NCI-H2029 treated with DMSO at 0.1 percent for 48 hours (cell line): ENCODE measurements at places on chromosomes 1 and 21.

- peak; percentile 46 for DNase-seq
These were observed 300.0 kb downstream of the RRAGC start for GRCh38 chr1:38559446-38560165.

GRCh38 chr1:150987924-150988323, 5.8 kb downstream of the ANXA9 start:
- no peak for DNase-seq

DNA sequence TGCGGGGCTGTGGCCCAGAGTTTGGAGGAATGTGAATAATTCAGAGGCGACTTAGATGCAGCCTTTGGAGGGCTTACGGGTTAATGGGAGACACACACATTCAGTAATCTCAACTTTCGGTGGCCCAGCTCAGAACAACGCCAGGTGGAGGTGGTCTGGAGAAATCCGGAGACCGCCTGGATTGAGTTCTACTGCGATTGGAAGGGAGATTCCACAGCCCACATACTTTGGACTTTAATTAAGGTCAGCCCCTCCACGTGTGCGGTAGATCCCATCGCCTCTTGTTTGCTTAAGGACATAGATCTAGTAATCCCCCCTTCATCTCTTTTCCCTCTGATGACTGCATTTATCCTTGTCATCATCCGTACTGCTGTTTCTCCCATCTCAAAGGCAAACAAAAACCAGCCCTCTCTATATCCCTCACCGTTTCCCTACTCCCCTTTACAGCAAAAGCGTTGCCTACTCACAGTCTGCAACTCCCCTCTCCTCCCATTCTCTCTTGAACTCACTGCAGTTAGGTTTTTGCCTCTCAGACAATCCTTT, 720 bp upstream of the BSDC1 start:
- peak; percentile 16 for DNase-seq

GRCh38 chr1:94550396-94550795, 8.8 kb upstream of the F3 start:
- no peak for DNase-seq

GRCh38 chr1:9872430-9873165, 37.5 kb downstream of the CTNNBIP1 start:
- no peak for DNase-seq

DNA sequence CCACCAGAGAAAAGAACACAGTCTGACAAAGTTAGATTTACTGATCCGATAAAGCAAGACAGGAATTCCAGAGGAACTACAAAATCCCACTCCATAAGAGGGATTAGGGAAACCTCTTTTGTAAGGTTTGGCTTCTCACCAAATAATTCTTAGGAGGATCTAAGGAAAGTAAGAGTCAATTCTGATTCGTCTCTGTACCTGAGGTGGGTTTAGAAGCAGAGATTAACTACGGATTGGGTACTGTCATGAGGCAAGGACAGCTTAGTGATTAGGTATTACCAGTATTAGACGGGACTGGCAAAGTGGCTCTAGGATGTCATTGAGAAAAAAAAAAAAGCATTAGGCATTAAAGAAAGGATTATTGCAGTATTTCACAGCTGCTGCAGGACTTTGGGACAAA, 371.7 kb upstream of the BRINP3 start:
- DNase-seq: no peak

GRCh38 chr1:191929383-191929782, 228.9 kb upstream of the RGS18 start:
- no peak for DNase-seq

DNA sequence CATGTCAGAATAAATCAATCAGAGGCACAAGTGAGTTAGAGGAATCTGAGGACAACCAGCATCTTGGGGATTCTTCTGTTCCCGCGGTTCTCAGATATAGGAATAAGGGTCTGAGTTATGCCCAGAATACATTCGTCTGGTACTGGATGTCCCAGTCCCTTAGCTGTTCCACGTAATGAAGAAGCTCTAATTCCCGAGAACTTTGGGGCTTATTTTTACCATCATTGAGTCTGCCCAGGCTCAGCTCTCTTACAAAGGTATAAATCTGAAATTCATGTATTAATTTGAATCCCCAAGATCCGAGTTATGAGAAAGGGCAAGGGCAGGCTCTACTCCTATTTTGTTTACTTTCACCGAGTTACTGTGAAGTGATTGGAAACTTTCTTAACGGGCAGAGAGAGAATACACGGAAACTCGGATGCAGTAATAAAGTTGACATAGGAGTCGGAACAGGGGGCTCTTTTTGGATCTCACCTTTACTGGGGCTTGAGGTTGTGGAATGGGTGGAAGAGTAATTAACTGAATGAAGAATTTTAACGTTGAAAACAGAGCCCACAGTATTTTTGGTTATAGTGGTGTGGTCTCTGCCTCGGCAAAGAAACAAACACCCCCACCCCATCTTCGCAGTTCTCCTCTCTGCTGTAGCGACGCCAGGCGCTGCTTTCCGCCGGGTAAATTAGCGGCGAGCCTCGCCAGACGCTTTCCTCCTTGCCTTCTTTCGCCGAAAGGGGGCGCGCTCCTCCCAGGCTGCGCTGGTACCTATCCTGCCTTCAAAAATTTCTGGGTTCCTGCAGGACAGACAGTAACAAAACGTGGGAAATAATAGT, 7.1 kb downstream of the PRRX1 start:
- DNase-seq: no peak

DNA sequence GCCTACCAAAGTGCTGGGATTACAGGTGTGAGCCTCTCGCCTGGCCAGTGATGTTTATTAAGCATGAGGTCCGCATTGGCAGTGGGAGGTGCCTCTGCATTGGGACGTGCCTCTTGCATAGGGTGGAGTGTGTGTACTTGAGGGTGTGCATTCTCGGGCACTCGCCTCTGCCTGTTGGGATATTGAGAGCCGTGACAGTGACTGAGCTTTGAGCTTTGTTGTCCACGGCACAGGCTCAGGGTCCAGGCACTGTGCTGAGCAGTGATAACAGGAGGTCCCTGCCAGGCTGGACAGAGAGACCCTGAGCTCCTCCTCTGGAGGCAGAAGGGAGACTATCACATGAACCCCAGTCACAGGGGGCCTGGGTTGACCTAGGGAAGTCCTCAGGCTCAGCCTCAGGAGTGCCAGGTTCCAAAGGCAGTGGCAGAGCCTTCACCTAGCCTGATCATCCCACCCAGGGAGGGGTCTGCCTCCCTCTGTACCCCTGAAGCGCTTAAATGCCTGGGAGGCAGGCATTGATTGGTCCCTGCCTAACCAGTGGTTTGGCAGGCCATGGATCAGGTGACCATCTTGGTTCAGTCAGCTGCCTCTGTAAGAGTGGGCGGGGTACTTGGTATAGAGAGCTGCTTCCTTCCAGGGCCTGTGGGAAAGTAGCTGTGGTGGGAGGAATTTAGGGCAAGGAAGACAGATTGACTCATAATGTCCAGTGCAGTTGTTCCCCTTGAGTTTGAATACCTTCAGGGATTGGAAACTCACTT, 213.8 kb upstream of the TMEM51 start:
- DNase-seq: no peak

DNA sequence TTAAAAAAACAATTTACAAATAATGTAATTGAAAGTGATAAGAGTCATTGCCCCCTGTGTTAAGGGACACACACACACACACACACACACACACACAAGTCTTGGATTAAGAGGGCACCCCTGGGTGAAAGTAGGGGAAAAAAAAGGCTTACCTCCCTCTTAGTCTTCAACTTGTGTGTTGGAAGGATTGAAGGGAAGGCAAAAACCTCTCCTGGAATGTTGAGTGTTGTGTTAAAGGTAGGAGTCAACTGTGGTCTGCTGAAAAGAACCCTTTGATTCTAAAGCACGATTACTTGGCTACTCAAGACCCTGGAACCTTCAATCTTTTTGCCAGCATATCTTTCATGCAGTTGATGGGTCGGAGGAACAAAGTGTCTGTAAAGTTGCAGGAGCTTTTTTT, 6.4 kb downstream of the PBX1 start:
- DNase-seq: no peak

GRCh38 chr1:116460261-116460660, 87.2 kb downstream of the ATP1A1 start:
- no peak for DNase-seq

- DNase-seq: no peak
These were observed 836.1 kb upstream of the ADAMTS5 start for GRCh38 chr21:27802816-27803475.

- DNase-seq: no peak
These were observed 680.3 kb downstream of the LRRIQ3 start for GRCh38 chr1:73517603-73518191.

DNA sequence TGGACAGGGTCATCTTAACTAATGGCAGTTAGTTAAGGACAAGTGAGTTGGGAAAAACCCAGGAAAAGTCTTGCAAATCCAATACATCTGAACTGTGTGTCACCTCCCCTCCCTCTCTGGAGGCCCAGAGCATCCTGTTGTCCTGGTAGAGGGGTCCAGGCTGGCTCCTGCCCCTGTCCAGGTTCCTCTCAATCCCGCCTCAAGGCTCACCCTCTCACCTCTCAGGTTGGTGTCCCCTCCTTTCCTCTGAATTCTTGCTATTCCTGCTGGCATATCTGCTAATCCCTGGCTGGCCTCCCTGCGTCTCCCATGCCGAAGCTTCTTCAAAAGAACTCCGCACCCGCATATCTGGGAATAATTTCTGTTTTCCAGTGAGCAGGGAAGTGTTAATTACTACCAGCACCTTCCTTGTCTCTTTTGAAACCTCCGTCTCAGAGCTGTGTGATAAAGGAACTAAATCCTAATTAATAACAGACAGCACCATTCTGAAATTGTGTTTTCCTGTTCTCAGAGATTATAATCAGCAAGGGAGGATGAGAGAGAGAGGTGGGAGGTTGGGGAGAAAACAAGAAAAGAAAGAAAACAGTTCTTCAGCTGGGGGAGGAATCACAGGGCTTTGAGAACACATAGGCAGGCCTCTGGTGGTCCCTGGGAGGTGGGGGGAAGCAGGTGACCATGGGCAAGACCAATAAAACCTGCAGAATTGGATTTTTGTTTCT, 568.0 kb downstream of the PTPRU start:
- no peak for DNase-seq

DNA sequence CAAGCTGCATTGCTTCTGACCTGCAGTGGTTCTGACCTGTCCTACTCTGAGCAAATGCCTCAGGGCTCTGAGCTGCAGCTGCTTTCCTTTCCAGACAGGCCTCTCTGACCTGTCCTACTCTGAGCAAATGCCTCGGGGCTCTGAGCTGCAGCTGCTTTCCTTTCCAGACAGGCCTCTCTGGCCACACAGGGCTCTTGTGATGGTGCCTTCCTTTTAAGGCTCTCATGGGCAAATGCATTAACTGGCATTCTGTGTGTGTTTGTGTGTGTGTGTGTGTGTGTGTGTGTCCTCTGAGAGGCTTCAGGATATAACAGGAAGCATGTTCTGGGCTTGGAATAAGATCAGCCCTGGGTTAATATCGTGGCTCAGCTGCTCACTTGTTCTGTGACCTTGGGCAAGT, 131.3 kb downstream of the NTPCR start:
- DNase-seq: no peak

DNA sequence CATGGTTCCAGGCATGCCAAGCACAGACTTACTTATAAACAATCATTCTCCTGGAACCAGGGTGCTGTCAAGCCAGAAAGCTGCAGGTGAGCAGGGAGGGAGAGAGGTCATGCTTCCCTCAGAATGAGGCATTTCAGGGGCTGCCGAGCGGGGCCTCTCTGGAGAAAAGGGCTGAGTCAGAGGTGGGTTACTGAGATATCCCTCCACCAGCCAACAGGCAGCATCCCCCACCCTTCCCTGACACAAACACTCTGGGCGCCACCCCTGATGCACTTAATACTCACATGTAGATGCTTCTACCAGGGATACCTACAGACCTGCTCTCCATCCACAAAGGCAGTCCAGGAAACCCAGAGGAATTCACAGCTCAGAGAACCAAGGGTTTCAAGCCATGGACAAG, 13.1 kb downstream of the STK40 start:
- DNase-seq: no peak

DNA sequence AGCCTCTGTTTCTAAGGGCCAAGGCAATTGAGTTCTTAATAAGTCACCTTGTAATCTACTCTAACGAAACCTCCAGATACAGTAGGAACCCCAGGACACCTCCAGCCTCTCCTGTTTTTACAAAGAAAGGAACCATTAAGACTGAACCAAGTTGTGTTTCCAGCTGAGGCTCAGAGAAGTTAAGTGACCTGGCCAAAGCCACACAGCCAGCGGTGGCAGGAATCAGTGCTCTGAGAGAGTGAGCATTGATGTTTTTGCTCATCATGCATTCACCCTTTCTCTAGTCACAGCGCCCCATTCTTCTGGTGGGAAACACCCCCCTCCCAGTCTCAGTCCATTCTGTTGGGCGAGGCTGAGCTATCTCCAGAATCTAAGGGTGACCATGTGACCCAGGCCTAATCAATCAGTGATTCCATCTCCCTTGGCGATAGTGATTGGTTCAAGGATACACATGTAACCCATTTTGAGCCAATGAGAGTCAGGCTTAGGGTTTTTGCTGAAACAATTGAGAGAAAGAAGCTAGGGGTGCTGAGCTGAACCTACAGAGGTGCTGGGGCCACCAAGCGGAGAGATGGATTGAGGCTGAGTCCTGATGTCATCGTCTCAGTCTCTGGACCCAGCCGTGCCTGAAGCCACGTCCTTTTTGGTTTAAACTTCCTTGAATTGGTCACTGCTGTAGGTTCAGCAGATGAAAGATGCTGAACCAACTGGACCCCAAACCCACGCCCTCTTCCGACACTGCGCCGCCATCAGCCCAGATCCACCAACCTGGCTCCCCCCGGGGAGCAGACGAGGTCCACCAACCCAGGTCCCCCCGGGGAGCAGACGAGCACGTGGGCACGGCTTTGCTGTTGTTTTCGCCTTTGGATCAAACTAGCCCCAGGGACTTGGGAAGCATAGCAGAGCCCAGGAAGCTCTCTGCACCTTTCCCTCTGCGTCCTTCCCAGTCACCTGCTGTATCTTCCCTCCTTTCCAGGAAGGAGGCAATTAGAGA, 28.0 kb upstream of the RERE start:
- no peak for DNase-seq

- DNase-seq: no peak
These were observed 180.4 kb downstream of the NTMT2 start for GRCh38 chr1:170326186-170326585.

DNA sequence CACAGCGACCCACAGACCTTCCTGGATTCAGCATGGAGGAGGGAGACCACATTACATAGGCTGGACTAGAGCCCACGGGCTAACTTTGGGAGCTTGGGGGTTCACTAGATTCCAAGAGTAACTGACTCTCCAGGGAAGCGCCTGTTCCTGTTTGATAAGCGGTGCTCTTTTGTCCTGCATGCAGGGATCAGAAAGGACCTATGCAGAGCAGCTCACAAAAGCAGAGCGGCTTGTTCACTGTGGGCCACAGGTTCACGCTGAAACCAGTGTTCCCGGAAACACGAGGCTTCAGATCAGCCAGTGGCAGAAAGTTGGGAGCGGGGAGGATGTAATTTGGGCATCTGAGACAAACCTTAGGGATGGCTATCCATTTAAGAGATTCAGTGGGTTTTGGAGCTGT, 403.9 kb downstream of the PCP4 start:
- no peak for DNase-seq
